ENCODE measurements at places on chromosomes 2 and 18.

DNA sequence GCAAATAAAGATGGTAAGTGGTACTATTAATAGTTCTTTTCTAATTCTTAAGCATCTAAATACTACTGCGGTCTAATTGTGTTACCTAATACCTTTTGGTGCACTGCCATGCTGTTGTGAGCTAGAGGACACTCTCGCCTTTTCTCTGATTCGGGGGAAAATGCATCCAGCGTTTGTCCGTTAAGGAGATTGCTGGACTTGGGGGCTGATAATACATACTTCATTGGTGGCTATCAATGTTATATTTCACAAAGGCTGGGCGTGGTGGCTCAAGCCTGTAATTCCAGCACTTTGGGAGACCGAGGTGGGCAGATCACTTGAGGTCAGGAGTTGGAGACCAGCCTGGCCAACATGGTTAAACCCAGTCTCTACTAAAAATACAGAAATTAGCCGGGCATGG is 141.7 kb upstream of the TWIST2 start:
- no peak for DNase-seq

- no peak for DNase-seq
Observed at GRCh38 chr2:144437636-144438035, 82.3 kb downstream of the ZEB2 start.

- no peak for DNase-seq
Observed at GRCh38 chr2:223457301-223457700, 144.9 kb downstream of the SCG2 start.

DNA sequence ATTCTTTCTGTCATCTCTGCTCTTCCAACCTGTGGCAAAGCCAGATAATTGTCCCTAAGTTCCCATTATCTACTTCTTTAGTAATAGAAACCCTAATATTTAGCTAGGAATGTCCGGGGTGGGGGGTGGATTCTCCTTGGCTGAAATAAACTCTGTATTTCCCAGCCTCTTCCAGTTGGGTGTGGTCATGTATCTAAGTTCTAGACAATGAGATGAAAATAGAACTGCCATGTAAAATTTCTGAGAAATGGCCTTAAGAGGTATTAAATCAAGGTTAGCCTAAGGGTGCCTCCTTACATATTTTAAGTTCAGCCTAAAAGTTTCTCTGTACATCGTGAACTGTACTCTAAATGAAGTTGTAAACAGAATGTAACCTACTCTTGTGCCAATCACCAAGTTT is 39.5 kb downstream of the MAIP1 start:
- no peak for DNase-seq

GRCh38 chr18:54358495-54359040 is 862 bp downstream of the C18orf54 start:
- DNase-seq: peak; percentile 39

GRCh38 chr2:9937968-9938367 is 13.5 kb upstream of the GRHL1 start:
- DNase-seq: no peak

DNA sequence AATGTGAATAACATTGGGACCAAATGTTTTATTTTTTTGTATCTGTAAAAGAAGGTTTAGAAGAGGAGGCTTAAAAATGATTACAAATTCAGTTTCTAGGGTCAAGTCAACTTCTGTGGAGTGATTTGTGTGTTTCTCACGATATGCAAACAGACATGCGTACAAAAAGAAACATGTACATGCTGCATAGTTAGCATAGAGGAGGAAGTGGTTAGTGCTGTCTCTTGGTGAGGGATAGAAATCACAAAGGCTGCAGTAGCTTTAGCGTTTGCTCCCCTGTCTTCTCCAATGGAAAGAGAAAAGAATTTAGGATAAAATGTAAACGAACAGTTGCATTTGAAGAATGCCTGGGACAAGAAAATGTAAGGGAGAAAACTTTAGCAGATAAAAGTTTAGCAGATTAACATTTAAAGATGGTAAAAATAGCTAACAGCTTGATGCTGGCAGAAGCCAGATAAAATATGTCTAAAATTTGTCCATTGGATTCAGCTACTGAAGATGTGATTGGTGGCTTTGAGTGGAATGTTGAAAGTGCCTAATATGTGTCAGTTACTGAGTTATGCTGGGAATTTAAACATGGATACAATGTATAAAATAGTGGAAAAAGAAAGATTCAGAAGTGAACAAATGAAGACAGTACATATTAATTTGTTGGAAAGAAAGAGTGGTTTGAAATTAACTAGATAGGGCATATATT is 44.9 kb downstream of the MALT1 start:
- no peak for DNase-seq

GRCh38 chr2:164757934-164758695 is 83.5 kb downstream of the COBLL1 start:
- no peak for DNase-seq

- DNase-seq: no peak
Observed at GRCh38 chr2:174003720-174004695, 38.8 kb upstream of the SP3 start.

- no peak for DNase-seq
Observed at GRCh38 chr2:84478867-84479266, 19.8 kb upstream of the SUCLG1 start.

DNA sequence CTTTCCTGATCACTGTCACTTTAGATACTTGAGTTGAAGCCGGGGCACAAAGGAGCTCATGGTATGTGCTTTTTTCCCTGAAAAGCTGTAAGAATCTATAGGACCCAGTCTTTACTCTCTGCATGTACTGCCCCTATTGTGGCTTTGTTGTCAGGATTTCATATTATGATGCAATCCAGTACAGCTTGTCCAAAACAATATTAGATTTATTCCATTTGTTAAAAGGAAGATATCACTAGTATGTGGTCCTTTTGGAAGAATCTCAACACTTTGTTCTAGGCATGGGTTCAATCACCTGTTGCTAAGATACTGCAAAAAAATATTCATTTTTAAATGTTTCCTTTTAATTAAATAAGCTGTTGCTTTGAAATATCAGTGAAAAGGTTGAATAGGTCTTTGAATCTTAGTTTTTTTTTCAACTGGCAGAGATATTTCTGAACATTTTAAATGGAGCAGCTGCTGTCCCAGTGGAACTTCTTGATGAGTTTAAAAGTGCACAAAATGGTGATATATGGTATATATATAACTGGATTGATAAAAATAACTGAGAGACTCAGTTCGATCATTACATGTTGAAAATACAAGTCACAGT is 256.6 kb upstream of the NT5C1B start:
- DNase-seq: no peak

DNA sequence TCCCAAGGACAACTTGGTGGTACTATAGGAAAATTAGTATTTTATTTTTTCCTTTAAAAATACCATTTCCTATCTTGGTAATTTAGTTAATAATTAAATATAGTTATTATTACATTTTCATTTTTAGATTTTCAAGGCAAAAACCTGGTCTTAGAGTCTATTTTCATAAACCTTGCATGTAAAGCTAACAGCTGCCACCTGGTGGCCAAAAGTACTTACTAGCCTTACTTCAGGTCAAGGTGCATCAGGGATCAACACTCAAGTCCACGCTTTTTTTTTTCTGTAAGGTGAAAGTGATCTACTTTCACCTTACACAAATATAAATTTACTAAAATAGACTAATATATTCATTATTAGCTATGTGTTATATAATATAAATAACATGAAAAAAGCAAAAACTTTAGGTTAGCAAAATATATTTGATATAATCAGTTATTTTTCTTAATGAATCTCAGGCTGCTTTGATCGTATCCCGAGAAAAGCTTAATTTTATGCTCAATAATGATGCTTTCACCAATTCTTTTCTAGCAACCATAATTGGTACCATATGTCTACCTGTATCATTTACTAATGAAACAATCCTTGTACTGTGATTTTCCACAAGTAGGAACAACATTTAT is 62.5 kb downstream of the RELCH start:
- DNase-seq: peak; percentile 81

DNA sequence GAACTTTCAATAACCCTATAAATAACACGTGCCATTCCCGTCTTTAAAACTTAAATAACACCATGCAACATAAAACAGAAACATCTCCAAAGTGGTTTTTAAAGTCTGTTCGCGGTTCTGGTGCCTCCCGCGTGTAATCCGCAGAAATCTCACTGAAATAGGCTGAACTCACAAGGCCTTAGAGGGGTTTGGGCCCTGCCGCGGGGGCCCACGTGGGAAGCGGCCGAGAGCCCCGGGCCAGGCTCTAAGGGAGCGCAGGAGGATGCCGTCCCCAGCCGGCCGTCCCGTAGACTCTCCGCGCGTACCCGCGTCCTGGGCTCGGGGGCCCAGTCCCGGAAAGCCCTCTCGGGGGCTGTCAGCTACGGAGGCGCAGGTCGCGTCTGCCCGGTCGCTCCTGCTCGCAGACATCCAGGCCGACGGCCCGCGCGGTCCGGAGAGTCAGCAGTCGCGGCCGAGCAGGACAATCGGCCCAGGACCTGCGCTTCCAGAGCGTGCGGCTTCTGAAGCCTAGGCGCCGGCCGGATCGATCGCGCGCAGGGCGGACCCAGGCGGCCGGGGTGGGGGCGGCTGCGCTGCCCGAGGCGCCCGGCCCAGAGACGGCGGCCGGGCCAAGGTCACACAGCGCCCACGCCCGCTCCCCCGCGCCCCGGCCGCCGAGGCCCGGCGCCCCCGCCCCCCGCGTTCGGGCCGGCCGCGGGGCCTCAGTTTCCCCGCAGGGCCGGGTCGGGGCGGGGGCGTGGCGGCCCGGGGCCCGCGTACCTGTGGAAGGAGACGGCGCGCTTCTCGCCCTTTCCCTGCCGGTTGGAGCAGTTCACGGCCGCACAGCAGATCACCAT is 558 bp downstream of the THAP4 start:
- DNase-seq: peak; percentile 59

- peak; percentile 10 for DNase-seq
Observed at GRCh38 chr18:36440614-36441013, 143.1 kb downstream of the FHOD3 start.

DNA sequence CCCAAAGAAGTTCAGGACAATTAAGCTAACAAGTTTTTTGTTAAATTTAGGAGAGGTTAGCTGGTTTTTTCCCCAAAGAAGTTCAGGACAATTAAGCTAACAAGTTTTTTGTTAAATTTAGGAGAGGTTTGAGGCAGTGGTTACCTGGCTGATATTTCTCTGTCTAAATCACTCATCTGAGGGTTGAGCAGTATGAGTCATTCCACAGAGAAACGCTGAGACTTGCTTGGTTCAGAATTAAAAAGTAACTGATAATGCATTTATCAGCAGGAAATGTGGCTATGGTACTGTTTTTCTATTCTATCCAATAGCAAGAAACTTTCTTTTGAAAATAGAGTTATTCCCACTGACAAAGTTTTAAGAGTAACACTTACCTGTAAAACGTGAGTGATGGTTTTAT is 22.8 kb upstream of the KIDINS220 start:
- no peak for DNase-seq

DNA sequence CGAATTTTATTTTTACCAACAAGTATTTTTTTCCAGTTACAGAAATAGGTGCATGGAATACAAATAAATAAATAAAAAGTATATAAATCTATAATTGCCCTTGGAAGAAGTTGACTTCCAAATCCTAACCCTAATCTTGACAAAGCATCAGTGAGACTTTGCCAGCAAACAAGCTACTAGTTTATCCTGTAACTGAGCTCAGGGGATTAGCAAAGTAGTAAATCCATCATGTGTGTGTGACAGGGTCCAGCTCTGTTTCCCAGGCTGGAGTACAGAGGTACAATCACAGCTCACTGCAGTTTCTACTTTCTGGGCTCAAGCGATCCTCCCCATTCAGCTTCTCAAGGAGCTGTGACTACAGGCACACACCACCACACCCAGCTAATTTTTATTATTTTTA is 948.0 kb upstream of the CNTNAP5 start:
- DNase-seq: no peak

- no peak for DNase-seq
Observed at GRCh38 chr18:6773777-6774176, 44.3 kb downstream of the ARHGAP28 start.

GRCh38 chr2:231866450-231866849 is 59.7 kb downstream of the NPPC start:
- DNase-seq: no peak

DNA sequence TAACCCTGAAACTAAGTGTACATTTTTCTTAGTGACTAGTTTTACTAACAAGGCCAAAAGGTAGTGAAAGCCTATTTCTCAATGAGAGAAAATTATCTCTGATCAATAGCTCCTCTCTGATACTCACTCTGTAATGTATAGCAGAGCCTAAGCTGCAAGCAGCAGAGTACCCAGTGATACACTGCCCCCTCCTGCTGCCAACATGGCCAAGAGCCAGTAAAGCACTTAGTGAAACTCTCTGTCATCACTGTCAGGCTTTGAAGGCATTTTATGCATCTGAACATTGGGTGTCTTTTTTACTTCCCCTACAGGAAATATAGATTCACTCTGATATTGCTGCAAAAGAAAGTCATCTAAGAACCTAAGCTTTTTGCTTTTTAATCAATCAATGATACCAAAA is 784.1 kb upstream of the CDH7 start:
- no peak for DNase-seq

- DNase-seq: peak; percentile 26
Observed at GRCh38 chr2:196233805-196234475, 62.6 kb upstream of the STK17B start.

GRCh38 chr2:74364533-74365505 is 15.3 kb downstream of the DCTN1 start:
- DNase-seq: no peak

DNA sequence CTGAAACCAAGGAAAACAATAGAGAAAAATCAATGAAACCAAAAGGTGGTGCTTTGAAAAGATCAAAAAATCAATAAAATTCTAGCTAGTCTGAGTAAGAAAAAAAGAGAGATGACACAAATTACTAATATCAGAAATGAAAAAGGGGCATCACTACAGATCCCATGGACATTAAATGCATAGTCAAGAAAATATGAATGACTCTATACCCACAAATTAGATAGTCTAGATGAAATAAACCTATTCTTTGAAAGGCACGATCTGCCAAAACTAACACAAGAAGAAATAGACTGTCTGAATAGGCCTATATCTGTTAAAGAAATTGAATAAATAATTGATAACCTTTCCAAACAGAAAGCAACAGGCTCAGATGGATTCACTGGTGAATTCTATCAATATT is 15.2 kb upstream of the DSG3 start:
- no peak for DNase-seq

DNA sequence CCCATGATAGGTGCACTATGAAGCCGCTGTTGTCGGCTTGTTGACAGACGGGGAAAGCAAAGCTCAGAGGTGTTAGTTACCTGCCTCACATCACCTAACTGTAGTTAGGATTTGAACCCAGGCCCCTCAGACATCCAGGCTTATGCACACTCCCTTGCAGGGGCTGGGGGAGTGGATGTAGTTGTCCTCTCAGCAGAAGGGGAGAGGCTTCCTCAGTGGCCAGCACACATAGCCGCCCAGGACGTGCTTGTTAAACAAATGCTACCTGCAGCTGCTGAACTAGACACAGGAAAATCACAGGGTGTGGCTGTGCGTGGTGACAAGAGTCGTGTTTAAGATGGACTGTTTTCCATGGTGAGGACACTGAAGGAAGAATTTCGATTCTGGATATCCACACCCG is 39.2 kb downstream of the GREB1 start:
- DNase-seq: no peak
